ENCODE measurements at places on chromosomes 11 and 22.

GRCh38 chr11:133947321-133947756 lies 9.4 kb downstream of the IGSF9B start:
- DNase-seq = peak; percentile 33

DNA sequence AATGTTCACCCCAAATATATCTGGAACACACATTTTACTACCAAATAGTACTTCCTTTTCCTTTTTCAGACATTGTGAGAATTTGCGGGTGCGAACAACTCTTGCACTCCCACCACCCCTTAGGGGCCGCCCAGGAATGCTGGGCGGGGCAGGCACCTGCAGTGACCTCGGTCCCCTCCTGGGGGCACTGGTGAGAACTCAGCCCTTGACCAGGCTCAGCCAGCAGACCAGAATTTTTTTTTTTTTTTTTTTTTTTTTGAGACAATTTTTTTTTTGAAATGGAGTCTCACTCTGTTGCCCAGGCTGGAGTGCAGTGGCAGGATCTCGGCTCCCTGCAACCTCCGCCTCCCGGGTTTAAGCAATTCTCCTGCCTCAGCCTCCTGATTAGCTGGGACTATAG lies 75.8 kb downstream of the ARHGAP8 start:
- DNase-seq = peak; percentile 78

DNA sequence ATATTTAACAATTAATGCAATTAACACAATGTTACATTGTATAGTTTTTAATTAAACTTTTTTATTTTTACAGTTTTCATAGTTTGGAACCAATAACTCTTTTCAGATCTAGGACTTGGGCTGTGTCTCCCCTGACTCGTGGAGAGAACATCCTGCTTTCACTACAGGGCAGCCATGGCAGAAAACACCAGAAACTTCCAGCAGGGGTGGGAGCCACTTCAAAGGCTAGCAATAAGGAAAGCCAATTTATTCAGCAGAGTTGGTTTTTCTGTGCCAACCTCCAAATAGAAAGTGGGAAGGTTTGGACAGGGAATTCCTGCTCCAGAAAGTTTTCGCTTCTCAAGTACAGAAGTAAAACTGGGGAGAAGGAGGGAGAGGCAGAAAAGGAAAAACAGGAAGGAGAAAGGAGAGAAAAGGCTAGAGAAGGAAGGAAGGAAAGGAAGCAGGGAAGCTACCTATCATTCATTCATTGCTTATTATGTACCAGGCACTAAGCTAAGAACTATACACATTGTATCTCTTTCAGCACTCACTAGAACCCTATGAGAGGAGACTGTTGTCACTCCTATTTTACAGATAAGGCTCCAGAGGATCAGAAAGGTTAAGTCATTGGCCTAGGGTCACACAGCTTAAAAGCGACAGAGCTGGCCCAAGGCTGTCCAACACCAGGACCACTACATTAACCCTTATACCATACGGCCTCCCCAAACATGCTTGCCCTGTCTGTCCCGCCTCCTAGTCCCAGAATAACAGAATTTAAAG lies 54.8 kb upstream of the CREB3L1 start:
- DNase-seq = no peak

DNA sequence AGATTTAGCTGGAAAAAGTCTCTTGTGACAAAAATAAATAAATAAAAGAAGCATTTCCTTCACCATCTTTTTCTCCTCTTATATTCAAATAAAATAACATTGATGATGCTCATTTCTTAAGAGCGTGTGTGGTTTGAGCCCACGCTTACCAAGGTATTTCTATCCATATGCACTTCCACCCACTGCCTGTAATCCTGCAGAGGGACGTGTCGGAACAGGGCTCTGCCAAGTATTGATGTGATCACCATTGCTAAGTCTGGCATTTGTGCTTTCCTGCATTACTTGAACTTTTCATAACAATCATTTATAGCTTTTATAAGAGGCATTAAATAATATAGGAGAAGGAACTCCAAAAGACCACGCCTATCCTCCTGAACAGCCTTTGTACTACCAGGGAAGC lies 107.6 kb downstream of the SHANK2 start:
- DNase-seq = no peak

DNA sequence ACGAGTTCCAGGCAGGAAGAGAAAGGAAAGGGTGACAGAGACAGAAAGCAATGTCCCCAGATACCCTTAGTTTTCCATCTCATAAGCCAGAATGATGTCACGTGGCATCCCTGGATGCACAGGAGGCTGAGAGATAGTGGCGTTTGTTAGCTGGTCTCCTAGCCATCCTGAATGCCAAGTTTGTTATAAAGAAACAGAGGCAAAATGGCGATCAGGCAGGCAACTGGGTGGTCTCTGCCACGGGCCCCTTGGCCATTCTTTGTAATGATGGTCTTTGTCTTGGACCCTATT lies 5.3 kb downstream of the SMIM38 start:
- no peak for DNase-seq

DNA sequence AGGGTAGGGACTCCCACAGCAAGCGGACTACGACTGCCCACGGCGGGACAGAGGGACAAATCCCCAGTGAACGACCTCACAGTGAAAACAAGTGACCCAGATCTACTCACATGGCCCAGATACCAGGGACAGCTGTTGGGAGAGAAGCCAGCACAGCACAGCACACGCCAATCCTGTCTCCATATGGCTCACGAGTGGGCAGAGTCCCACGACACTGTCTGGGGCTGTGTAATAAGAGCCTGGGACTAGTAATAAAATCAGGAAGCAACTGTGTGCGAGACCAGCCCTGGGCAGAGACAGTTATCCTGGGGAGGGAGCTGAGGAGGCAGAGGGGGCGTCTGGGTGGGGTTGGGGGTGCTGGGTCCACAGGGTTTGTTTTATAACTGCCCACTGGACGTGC lies 385.0 kb downstream of the CTTN start:
- no peak for DNase-seq

DNA sequence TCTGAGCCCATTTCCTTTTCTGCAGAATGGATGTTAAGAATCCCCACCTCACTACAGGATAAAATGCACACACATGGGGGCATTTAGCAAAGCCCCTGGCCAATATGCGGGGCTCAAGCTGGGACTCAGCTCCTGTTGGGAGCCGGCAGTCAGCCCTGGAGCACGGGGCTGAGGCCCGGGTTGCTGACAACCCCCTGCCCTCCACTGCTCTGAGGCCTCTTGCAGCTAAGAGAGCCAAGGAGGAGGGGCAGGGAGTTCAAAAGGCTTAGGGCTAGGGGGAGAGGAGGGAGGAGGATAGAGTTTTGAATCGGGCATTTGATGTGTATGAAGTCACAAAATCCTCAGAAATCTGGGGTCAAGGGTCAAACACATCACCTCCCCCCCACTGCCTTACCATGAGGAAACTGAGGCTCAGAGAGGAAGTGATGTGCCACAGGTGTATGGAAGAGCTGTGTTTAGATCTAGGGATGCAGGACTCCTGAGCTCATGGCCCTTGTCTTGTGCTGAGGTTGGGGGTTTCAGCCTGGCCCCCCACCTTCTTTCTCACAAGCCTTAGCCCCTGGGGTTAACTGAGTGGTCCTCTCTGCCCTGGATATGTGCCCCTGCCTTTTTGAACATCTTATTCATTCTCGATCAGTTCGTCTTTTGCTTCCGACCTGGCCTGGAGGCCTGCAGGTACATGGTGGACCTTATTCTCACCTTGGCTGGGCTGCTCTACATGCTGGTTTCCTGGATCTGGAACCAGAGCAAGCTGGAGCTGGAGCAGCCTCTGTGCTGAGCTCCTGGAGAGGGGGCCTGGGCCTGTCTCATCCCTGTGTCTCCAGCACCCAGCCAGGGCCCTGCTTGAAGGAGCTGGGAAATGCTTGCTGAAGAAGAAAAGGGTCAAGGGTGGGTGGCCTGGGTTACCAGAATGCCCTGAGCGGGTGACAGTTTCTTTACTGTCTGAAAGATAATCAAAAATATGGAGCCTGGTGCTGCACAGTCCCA lies 80.3 kb downstream of the LRRC32 start:
- peak; percentile 2 for DNase-seq

DNA sequence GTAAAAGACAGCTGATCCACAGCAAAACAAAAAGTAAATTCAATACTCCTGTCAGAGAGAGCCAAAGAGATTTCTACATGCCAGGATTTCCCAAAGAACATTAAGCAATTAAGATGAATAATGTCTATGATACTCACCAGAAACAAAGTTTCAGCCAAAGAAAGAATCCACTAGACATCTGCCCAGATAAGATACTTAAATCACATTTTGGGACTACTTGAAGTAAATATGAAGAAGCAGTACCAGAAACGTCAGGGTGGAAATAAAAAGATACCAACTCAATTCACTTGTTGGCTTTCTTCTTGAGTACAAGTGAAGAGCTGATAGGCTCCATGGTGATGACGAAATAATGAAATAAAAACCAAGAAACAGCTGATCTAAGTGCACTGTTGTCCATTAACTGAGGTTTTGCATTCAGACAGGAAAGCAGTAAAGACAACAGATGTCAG lies 31.6 kb upstream of the ARHGAP32 start:
- DNase-seq = no peak

DNA sequence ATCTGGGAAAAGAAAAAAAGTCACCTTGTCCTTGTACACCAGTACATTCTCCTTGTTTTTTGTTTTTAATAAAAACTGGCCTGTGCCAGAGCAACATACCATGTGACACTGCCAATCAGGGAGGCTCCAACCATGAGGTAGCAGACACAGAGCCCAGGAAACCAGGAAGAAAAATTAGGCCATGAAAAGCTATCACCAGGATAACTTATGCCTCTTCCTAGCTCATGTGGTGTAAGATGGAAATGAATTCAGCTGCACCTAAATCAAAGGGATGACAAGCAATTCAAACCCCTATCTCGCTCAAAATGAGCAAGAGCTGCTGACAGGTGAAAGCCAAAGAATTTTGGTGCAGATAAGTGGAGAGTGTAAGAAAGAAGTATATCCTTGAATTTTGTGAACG lies 7.7 kb downstream of the DRD2 start:
- no peak for DNase-seq

GRCh38 chr11:4991060-4991459 lies 3.6 kb upstream of the OR51L1 start:
- DNase-seq = peak; percentile 10

- DNase-seq = peak; percentile 21
Measured at GRCh38 chr11:86247608-86248007, 3.1 kb downstream of the EED start.

DNA sequence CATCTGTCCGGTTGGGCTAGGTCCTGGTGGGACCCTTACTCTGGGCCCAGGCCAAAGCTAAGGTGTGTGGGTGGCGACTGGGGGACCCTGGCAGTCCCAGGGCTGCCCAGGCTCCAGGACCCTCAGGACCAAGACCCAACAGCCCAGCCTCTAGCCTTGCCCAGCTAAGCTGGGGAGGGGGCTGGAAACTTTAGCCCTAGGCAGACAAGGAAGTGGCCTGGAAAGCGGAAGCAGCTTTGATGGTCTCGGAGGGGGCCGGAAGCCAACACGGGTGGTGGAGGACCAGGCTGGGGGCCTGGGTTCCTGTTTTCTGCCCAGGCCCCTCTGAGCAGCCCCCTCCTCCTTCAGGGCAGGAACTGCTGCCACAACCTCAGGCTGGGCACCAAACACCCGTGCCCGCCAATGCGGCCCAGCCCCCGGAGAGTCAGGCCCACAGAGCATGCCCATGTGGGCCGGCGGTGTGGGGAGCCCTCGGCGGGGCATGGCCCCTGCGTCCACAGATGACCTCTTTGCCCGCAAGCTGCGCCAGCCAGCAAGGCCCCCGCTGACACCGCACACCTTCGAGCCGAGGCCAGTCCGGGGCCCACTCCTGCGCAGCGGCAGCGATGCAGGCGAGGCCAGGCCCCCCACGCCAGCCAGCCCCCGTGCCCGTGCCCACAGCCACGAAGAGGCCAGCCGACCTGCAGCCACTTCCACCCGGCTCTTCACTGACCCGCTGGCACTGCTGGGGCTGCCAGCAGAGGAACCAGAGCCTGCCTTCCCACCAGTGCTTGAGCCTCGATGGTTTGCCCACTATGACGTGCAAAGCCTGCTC lies 2.8 kb downstream of the SIPA1 start:
- DNase-seq = no peak

- DNase-seq = no peak
Measured at GRCh38 chr11:64765851-64766665, 6.3 kb upstream of the PYGM start.

Data from K562 (cell line).